ENCODE measurements at places on chromosomes 5 and 9. TPM values are rescaled to one million over a fixed set of nuclear protein-coding genes. Genes with fewer than 3 reads are reported as not detected.
A peak's percentile ranks its signal among the peaks of the same experiment; 100 is the strongest.

BHMT gene
- not detected for polyA plus RNA-seq

GABRG2 gene
- polyA plus RNA-seq: not detected

SPINK6 gene
- polyA plus RNA-seq: not detected

PDCD1LG2 gene
- not detected for polyA plus RNA-seq

CSF1R gene
- polyA plus RNA-seq: 0.09 TPM

GRCh38 chr5:156419661-156420060 lies 92.7 kb downstream of the SGCD start:
- no peak for DNase-seq
- no peak overlapping the region for H3K27ac ChIP-seq
- no peaks in the 10 kb centered on the region for H3K27me3 ChIP-seq

GRCh38 chr5:42645138-42645537 lies 111.5 kb upstream of the CCDC152 start:
- no peak overlapping the region for H3K27ac ChIP-seq
- H3K36me3 ChIP-seq: no peaks in the 10 kb centered on the region
- no peak overlapping the region for H3K4me3 ChIP-seq
- no peaks in the 10 kb centered on the region for H3K27me3 ChIP-seq
- no peak for DNase-seq

GRCh38 chr5:44089424-44090144 lies 299.6 kb downstream of the FGF10 start:
- H3K27me3 ChIP-seq: no peaks in the 10 kb centered on the region
- no peaks in the 10 kb centered on the region for H3K4me1 ChIP-seq
- H3K4me3 ChIP-seq: no peak overlapping the region
- no peaks in the 10 kb centered on the region for H3K36me3 ChIP-seq

- no peak overlapping the region for H3K27ac ChIP-seq
- H3K36me3 ChIP-seq: no peaks in the 10 kb centered on the region
- no peak for DNase-seq
- no peak overlapping the region for H3K4me3 ChIP-seq
- no peaks in the 10 kb centered on the region for H3K4me1 ChIP-seq
These were observed 17.9 kb downstream of the PDZD2 start for GRCh38 chr5:31656806-31657205.

GRCh38 chr9:75462866-75463265 lies 374.6 kb downstream of the OSTF1 start:
- no peaks in the 10 kb centered on the region for H3K27me3 ChIP-seq
- no peak for DNase-seq
- no peak overlapping the region for H3K27ac ChIP-seq
- H3K4me3 ChIP-seq: no peak overlapping the region
- H3K36me3 ChIP-seq: no peaks in the 10 kb centered on the region

GRCh38 chr5:172377438-172377837 lies 76.9 kb downstream of the SH3PXD2B start:
- no peaks in the 10 kb centered on the region for H3K4me1 ChIP-seq
- no peaks in the 10 kb centered on the region for H3K27me3 ChIP-seq
- no peak overlapping the region for H3K4me3 ChIP-seq
- no peaks in the 10 kb centered on the region for H3K36me3 ChIP-seq

DNA sequence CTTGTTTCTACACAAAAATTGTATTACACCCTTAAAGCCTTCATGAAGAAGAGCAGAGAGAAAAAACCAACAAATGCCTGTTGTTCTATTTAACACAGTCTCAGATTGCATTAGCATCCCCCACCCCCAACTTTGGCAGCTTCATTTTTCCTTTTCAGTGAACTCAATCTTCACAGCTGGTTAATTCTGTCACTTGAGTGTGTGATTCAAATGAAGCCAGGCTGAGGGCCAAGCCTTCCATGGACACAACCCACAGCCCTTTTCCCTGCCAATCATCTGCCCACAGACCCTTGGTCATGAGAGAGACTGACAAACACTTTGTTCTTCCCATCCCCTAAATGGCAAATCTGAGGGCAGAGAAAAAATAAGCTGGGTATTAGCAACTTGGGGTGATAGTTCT lies 217.5 kb upstream of the NMUR2 start:
- no peaks in the 10 kb centered on the region for H3K27me3 ChIP-seq
- H3K36me3 ChIP-seq: no peaks in the 10 kb centered on the region
- H3K4me3 ChIP-seq: no peak overlapping the region

DNA sequence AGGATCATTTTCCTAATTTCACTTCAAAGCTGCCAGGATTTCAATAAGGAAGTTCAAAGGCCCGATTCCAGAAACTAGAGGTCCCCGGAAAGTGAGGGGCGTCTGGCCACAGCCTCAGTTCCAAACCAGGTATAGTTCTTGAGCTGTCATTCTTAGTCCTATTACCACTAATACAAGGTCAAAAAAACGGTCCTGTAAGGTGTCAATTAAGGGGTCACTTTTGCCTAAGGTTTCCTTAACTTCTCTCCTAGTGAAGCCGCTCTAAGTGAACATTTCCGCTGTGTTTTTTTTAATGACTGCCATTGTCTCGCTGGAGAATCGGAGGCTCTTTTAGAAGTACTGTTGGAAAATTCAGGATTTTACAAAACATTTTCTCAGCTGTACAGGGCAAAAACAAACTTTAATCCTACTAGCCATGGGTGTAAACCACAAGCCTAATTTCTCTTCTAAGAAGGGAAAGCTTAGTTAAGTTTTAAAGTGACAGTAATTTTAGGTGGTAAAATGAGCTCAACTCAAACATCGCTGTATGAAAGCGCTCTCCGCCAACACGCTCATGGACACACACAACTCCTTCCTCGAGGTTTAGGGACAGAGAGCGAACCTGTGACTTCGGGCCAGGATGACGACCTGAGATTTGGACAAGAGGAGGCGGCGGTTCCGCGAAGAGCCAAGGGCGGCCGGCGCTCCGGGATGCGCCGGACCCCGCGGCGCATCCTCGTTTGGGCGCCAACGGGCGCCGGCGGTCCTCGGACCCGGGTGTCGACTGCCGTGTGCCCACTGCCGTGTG lies 76.7 kb upstream of the IFNE start:
- peaks cover 15% of the 10 kb centered on the region for H3K4me1 ChIP-seq
- H3K4me3 ChIP-seq: peak overlapping the region; percentile 74
- peak overlapping the region; percentile 67 for H3K27ac ChIP-seq
- H3K36me3 ChIP-seq: no peaks in the 10 kb centered on the region
- peak; percentile 29 for DNase-seq

DNA sequence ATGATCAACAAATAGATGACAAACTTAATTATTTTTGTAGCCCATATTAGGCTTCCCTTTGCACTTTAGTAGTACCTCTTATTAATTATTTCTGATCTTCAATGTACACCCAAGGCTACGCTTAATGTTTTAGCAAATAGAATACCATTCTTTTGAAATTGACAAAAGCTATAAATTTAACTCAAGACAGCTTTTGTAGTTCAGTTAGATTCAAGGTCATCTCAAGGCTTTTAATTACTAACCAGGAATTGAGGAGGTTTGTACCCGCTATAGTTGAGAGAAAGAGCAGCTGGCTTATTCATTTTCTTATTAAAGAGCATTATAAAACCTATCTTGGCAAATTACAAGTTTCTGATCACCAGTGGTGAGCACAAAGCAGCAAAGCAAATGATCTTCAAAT lies 15.1 kb downstream of the NR6A1 start:
- no peak for DNase-seq
- H3K4me1 ChIP-seq: no peaks in the 10 kb centered on the region
- H3K4me3 ChIP-seq: no peak overlapping the region
- H3K36me3 ChIP-seq: no peaks in the 10 kb centered on the region
- H3K27ac ChIP-seq: no peak overlapping the region

GRCh38 chr5:108505608-108506007 lies 123.7 kb upstream of the FBXL17 start:
- DNase-seq: no peak
- H3K27me3 ChIP-seq: no peaks in the 10 kb centered on the region
- H3K27ac ChIP-seq: no peak overlapping the region
- no peak overlapping the region for H3K4me3 ChIP-seq
- no peaks in the 10 kb centered on the region for H3K4me1 ChIP-seq
- no peaks in the 10 kb centered on the region for H3K36me3 ChIP-seq

DNA sequence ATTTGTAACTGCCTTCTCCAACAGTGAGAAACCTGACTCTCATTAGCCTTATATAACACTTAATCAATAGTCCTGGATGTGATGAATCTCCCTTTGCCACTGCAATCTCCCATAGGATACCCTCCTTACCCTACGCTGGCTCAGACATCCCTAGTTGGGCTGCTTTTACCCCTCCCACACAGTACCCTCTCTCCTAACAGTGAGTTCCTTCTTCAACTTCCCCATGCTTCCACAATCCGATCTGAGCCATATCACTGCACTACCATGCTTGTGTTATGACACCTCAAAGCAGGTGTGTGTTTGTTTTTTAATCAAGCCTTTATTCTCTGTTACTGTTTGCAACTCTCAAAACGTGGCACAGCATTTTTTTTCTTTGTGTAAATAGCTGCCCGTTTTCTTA lies 60.5 kb upstream of the C9orf72 start:
- H3K27me3 ChIP-seq: peaks cover 4% of the 10 kb centered on the region
- H3K4me3 ChIP-seq: no peak overlapping the region
- H3K4me1 ChIP-seq: no peaks in the 10 kb centered on the region
- H3K36me3 ChIP-seq: no peaks in the 10 kb centered on the region
- H3K27ac ChIP-seq: no peak overlapping the region

DNA sequence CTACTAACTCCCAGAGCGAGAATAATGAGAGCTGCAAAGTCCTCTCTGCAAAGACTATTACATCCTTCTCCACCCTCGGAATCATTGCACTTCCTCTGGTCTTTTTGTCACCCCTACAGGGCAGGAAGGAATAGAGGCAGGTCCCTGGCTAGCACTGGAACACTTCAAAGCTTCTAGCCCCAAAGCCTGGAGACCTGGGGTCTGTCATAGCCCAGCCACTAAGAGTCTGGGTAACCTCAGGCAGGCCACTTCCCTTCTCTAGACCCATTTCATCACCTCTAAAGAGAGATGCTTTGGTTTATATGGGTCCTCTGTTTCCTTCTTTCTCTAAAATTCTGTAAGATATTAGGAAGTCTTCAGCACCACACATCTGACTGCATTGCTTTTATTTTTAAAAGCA lies 6.7 kb downstream of the ADRB2 start:
- no peak for DNase-seq
- no peaks in the 10 kb centered on the region for H3K36me3 ChIP-seq
- H3K27ac ChIP-seq: no peak overlapping the region
- no peak overlapping the region for H3K4me3 ChIP-seq
- no peaks in the 10 kb centered on the region for H3K4me1 ChIP-seq

DNA sequence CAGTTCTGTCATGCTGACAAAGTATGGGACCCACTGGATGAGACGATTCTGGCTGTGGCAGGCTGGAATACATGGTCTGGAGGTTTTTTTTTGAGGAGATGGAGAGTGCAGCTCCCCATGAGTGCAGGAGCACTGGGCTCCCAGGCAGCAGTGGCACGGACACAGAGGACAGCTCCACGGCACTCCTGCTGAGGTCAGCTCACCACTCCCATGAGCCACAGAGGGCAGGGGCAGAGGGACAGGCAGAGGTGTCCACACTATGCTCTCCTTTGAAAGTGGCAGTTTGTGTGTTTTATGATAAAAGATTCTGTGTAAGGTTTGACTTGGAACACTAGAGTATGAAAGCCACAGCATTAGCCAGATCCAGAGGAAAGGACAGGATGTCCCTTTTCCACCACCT lies 114.4 kb downstream of the UBE2R2 start:
- H3K27me3 ChIP-seq: no peaks in the 10 kb centered on the region
- no peaks in the 10 kb centered on the region for H3K4me1 ChIP-seq
- no peak overlapping the region for H3K27ac ChIP-seq
- no peak overlapping the region for H3K4me3 ChIP-seq

DNA sequence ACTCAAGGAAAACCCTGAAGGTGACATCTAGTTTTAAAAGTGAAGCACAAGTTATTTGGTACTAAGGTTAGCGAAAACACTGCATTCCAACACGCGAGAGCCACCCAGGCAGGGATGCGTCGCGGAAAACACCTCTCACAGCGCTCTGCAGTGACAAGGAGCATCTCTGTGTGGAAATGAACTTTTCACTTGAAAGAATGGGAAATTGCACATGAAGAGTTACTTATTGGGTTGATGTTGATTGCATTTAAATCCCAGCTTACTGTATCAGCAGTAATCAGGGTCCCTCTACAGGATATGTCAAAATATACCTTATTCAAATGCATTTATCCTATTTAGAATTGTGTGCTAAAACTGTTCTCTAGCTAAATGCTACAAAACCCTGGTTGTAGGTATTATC lies 144.4 kb downstream of the BNC2 start:
- H3K27ac ChIP-seq: no peak overlapping the region
- no peak overlapping the region for H3K4me3 ChIP-seq
- no peaks in the 10 kb centered on the region for H3K4me1 ChIP-seq
- no peaks in the 10 kb centered on the region for H3K27me3 ChIP-seq

GRCh38 chr5:2012885-2013284 lies 130.2 kb upstream of the IRX4 start:
- no peak for DNase-seq
- H3K36me3 ChIP-seq: no peaks in the 10 kb centered on the region
- no peak overlapping the region for H3K4me3 ChIP-seq
- no peaks in the 10 kb centered on the region for H3K4me1 ChIP-seq
- no peaks in the 10 kb centered on the region for H3K27me3 ChIP-seq

GRCh38 chr9:108761655-108762347 lies 94.0 kb downstream of the ACTL7B start:
- no peaks in the 10 kb centered on the region for H3K36me3 ChIP-seq
- H3K27ac ChIP-seq: no peak overlapping the region
- H3K27me3 ChIP-seq: no peaks in the 10 kb centered on the region
- DNase-seq: no peak

DNA sequence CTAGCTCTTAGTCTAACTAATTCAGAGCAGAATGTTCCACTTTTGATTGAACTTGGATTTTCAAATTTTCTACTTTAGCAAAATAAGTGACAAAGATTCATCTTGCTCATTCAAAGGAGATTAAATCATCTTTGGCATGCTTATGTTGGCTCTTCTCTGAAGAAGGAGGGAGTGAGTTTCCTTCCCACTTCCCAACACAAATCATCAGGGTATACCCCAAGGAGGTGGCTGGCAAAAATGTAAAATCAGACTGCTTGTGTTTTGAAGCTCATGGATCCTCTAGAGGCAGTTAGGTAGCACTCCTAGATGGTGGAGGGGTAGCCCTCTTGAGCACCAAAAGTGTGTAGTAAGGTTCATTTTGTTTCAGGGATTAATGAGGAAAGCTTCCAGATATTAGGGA lies 343.1 kb downstream of the OSTF1 start:
- H3K27ac ChIP-seq: no peak overlapping the region
- H3K36me3 ChIP-seq: no peaks in the 10 kb centered on the region
- no peaks in the 10 kb centered on the region for H3K4me1 ChIP-seq
- H3K27me3 ChIP-seq: no peaks in the 10 kb centered on the region
- no peak for DNase-seq
- no peak overlapping the region for H3K4me3 ChIP-seq

All from naive thymus-derived CD4-positive, alpha-beta T cell (primary cell).